Effector memory CD4-positive, alpha-beta T cell (primary cell): ENCODE measurements at places on chromosomes 1 and 21.

DNA sequence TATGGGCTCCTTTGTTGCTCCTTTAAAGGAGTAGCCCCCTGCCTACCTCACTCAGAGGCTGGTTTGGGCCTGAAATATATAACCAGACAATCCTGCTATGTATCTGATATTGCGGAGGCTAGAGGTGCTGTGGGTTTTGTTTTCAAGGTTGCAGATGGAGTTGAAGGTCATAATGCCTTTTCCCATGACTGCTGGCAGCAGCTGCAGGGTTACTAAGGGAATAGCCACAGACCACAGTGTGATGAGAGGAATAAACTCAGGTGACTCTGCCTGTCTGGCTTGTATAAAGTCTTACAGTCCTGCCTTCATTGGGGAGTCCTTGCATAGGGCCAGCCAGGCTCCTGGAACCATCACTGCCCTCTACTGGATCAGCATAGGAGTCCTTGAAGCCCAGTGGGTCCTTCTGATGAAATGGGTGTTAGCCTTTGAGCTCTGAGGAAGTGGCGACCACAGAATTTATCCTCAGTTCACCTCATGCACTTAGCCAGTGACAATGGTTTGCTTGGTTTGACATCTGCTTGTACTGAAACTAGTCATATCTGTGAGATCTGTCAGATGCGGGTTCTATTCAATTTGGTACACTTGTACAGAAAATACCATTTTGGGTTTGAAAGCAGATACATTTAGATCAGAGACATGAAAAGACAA, 174.4 kb upstream of the HMCN1 start:
- peak; percentile 14 for DNase-seq

GRCh38 chr1:218164111-218164929, 120.8 kb upstream of the RRP15 start:
- no peak for DNase-seq

- no peak for DNase-seq
Observed at GRCh38 chr1:62426237-62426636, 10.6 kb upstream of the USP1 start.

DNA sequence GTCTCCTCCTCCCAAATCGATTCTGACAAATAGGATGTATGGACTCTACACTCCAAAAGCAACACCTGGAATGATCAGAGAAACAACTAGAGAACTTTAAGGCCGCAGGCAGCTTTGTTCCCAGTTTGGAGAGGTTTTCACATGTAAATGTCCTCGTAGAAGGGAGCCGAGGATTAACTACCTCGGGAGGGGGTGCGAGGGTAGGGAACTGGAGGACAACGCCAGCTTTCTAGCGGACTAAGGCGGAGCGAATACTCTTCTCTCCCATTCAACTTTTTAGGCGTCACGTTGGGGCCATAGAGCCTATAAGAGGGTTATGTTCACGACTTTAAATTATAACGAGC, 1.2 kb downstream of the SCAF4 start:
- DNase-seq, result no peak
